Renal cortex interstitium (tissue), 15 donors: ENCODE measurements at places on chromosomes 3 and 15. TPM values are rescaled to one million over a fixed set of nuclear protein-coding genes. Genes with fewer than 3 reads are reported as not detected.

STXBP5L gene
- 0.30 TPM for polyA plus RNA-seq

WDR93 gene
- 4.1 TPM for polyA plus RNA-seq

BTBD1 gene
- polyA plus RNA-seq: 62.0 TPM

BSN gene
- 1.4 TPM for polyA plus RNA-seq

PRTG gene
- 13.6 TPM for polyA plus RNA-seq

ZNF80 gene
- not detected for polyA plus RNA-seq

SLC28A2 gene
- polyA plus RNA-seq: 0.48 TPM

ACTC1 gene
- polyA plus RNA-seq: 22.0 TPM

TF gene
- 10.0 TPM for polyA plus RNA-seq

ANKRD63 gene
- polyA plus RNA-seq: not detected

P4HTM gene
- polyA plus RNA-seq: 36.5 TPM
